ENCODE measurements at places on chromosomes 7 and 10.

DNA sequence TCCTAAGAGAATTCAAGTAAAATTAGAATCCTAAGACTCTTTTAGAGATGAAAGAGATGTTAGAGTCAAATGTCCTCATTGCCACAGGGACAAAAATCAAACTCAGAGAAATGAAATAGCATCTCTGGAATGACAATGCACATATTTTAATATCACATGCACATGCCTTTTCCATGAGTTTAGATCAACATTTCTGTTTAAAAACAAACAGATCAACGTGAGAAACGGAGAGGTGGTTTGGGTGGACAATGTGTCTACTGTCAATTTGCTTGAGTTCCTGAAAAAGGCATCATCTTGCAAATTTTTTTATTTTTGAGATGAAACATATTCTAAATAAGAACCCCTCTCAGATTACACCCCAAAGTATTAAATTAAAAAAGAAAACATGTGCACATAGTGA, 130.0 kb downstream of the CHRM2 start:
- DNase-seq = no peak

DNA sequence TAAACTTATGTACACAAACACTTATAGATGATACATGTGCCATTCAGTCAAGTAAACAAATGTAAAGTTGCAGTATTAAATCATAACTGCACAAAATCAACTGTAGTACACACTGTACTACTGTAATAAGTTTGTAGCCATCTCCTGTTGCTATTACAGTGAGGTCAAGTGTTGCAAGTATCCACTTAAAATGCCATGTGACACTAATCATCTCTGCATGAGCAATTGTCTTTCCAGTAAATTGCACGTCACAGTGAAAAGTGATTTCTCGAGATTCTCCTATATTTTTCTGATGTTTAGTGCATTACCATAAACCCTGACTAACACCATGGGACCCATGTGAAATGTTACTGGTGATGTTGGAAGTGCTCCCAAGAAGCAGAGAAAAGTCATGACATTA, 293.3 kb upstream of the SP4 start:
- no peak for DNase-seq

DNA sequence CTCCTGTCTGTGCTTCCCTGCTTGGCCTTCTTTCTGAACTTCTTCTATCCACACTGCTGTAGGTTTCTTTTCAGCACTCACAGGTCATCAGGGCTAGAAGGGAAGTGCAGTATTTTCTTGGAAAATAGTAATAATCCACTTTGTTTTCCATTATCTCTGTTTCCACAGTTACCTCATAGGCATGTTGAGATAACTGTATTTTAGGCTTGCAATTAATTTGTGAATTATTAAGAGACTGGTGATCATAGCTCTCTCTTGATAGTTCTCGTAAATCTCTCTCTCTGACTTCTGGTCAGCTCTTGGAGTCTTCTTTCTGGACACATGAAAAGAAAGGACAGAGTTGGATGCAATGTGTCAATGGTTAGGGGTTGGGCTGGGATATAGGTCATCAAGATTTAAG, 243.6 kb upstream of the IGFBP3 start:
- DNase-seq = no peak

GRCh38 chr10:113232928-113233511, 283.0 kb downstream of the TCF7L2 start:
- no peak for DNase-seq

- DNase-seq = no peak
Observed at GRCh38 chr7:47197486-47197885, 384.4 kb downstream of the TNS3 start.

GRCh38 chr7:123929655-123930054, 4.6 kb downstream of the SPAM1 start:
- DNase-seq = no peak

- DNase-seq = peak; percentile 37
Observed at GRCh38 chr10:44716470-44717015, 194.6 kb upstream of the TMEM72 start.

- peak; percentile 98 for DNase-seq
Observed at GRCh38 chr7:50584793-50585408, 19.7 kb upstream of the DDC start.

- no peak for DNase-seq
Observed at GRCh38 chr10:33557313-33557712, 222.8 kb upstream of the NRP1 start.

DNA sequence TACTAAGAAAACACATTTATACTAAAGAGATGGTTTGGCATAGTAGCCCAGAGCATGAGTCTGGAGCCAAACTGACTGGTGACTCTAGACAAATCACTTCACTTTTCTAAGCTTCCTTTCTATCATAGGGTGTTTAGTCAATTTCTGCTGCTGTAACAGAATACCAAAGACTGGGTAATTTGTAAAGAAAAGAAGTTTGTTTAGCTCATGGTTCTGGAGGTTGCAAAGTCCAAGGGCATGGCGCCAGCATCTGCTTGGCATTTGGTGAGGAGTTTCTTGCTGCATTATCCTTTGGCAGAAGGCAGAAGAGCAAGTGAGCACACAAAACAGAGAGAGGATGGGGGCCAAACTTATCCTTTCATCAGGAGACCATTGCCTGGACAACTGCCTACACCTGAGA, 146.3 kb downstream of the CHCHD3 start:
- DNase-seq = no peak

- peak; percentile 27 for DNase-seq
Observed at GRCh38 chr10:97759158-97759887, 12.5 kb downstream of the SFRP5 start.

DNA sequence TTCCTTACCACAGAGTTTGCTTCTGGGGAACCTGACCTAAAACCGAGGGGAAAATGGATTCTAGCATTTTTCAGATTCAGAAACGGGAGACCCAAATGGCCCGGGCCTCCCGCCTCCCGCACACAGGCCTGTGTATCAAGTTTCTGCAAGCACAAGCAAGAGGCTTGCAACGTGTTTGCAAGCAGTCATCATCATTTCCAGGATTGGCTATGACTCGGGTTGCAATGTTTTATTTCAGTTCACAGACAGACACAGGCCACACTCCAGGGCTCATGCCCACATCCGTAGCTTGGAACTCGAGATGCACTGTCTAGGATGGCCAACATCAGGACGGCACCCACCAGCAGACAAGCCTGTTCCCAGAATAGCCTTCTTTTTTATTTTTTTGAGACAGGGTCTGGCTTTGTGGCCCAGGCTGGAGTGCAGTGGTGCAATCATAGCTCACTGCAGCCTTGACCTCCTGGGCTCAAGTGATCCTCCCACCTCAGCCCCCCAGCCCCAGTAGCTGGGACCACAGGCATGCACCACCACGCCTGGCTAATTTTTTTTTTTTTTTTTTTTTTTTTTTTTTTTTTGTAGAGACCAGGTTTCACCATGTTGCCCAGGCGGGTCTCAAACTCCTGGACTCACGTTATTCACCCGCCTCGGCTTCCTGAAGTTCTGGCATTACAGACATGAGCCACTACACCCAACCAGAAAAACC, 68.1 kb upstream of the FOXK1 start:
- DNase-seq = peak; percentile 50

DNA sequence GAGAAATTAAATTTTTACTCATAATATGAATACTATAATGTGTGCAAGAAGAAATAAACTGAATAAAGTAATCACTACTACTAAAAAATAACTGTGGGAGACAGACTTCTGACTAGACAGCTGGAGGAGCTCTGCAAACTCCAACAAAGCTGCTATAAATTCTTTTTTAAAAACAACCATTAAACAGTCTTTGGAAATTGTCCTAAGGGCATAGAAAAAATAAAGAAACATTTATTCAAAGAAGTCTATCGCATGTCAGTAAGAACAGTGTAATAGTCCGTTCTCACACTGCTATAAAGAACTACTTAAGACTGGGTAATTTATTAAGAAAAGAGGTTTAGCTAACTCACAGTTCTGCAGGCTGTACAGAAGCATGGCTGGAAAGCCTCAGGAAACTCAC, 56.0 kb downstream of the ZPBP start:
- no peak for DNase-seq

DNA sequence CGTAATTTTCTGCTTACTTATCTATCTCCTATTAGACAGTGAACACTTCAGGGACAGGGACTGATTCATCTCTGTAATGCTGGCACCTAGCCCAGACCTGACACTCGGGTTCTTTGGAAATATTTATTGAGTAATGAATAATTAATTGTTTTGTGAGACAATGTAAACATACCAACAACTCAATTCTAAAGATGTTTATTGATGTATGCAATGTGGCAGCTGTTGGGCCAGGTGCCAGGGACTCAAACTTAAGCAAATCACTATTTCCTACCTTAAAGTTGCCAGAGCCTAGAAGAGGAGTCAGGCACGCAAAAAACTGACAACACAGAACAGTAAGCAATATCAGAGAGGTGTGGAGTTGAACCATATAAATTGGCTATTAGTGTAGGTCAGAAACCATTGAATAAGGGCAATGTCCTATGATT, 63.6 kb upstream of the BMPER start:
- DNase-seq = peak; percentile 41

DNA sequence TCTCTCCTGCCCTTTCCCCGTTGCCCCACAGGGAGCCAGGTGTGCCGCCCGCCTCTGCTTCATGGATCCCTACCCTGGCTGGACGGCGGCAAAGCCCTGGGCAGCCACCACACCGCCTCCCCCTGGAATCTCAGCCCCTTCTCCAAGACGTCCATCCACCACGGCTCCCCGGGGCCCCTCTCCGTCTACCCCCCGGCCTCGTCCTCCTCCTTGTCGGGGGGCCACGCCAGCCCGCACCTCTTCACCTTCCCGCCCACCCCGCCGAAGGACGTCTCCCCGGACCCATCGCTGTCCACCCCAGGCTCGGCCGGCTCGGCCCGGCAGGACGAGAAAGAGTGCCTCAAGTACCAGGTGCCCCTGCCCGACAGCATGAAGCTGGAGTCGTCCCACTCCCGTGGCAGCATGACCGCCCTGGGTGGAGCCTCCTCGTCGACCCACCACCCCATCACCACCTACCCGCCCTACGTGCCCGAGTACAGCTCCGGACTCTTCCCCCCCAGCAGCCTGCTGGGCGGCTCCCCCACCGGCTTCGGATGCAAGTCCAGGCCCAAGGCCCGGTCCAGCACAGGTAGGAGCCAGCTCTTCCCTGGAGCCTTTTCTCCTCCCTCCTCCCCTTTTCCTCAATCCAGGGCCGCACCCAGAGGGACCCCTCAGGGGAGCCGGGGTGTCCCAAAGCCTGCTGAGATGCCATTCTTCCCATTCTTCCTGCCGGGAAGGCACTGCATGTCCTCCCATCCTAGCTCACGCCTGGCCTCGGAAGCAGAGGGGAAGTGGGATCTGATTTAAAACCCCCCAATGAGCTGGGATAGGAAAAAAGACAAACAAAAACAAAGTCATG, 4.0 kb downstream of the GATA3 start:
- DNase-seq = peak; percentile 48

DNA sequence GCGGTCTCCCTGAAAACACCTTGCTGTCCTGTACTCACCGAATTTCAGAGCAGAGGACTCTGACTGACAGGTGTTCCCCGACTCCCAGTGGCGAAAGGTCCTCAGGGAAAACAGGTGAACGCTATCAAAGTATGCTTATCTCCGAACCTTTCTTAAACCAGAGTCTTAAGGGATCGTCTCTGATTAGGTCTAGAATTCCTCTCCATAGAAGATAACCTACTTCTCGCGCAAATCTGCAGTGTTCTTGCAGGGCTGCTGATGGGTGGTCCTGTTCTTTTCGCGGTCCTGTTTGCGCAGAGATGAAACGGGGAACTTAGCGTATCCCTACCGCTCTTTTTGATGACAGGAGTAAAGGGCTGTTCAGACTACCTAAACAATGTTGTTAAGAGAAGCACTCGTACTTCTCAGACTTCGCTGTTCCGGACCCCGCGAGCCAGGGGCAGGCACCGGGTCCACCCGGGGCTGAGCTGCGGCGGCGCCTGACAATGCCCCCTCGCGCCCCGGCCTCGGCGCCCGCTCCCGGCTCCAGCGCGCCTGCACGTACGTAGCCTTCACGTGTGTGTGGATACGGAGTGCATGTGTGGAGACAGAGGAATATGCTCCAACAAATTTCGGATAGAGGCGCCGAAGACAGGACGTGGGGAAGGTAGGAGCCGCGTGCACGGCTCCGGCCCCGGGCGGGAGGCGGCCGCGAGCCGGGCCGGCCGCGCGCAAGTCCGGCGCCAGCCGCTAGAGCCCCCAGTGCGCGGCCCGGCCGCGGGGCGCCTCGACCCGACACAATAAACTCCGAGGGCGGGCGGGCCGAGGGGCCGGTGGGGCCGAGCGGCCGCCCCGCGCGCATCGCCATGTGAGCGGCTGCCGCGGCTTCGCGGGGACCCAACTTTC, 766 bp upstream of the ZMYND11 start:
- DNase-seq = peak; percentile 23

DNA sequence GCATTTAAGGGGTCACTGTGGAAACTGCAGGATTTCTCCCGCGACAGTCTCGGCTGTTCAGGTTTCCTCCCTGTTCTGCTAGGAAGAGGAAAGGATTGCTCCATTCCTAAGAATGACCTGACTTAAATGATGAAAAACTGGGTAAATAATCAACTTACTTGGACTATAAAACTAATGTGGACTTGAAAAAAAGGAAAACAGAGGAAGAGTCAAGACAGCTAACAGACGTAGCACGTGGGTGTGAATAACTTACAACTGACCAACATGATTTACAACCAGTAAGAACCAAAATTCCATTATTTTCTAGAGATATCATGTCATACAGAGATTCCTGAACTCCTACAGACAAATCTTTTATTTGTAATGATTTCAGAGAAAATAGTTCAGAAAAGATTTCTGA, 93.8 kb downstream of the ADAM12 start:
- no peak for DNase-seq

- DNase-seq = peak; percentile 78
Observed at GRCh38 chr10:86642499-86642898, 11.8 kb upstream of the OPN4 start.

DNA sequence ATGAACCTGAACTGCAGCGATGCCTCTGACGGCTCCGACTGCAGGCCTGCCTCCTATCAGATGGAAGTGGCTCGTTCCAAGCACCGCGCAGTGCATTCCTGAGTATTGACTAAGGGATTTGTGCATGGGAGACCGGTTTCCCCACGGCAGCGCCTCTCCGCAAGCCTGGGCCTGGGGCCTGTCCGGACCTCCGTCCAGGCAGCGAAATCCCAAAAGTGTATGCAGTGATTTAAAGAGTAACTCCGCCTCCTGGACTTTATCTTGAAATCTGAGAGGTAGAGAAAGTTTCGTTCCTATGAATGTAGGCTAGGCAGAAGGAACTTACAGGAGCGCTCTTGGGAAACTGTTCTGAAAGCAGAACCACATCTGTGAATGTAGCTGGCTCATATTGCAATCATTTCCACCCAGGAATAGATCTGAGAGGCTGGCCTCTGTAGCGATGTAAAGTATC, 106.2 kb upstream of the CELF2 start:
- peak; percentile 77 for DNase-seq

GRCh38 chr7:87653178-87653577, 25.0 kb downstream of the RUNDC3B start:
- DNase-seq = no peak
